Endothelial cell of coronary artery (primary cell): ENCODE measurements at places on chromosomes 16 and 17. TPM values are rescaled to one million over a fixed set of nuclear protein-coding genes. Genes with fewer than 3 reads are reported as not detected.

Gene PROCA1
- total RNA-seq: 0.81 and 0.94 TPM in 2 replicates

Gene VKORC1
- 58.1 and 74.6 TPM in 2 replicates for total RNA-seq

Gene ABCA10
- 0.72 and 0.75 TPM in 2 replicates for total RNA-seq

Gene CD300H
- total RNA-seq: not detected in 2 replicates

Gene AHSP
- not detected in 2 replicates for total RNA-seq

Gene NPIPB9
- total RNA-seq: 1.9 and 3.5 TPM in 2 replicates

Gene PRSS33
- not detected in 2 replicates for total RNA-seq

Gene PRAC2
- not detected in 2 replicates for total RNA-seq

Gene SLC35G6
- not detected in 2 replicates for total RNA-seq

Gene GNG13
- total RNA-seq: not detected in 2 replicates

Gene GRIN2A
- under 0.01 TPM in 1 of 2 replicates, not detected in the other for total RNA-seq
